ENCODE measurements at places on chromosomes 6 and 20.

- no peak for DNase-seq
Measured at GRCh38 chr6:37352384-37352783, 1.4 kb upstream of the RNF8 start.

- DNase-seq: no peak
Measured at GRCh38 chr6:126941751-126942150, 176.7 kb upstream of the RSPO3 start.

GRCh38 chr6:124795643-124796463, 166.4 kb upstream of the RNF217 start:
- DNase-seq: no peak

- no peak for DNase-seq
Measured at GRCh38 chr20:44734938-44735337, 10.7 kb upstream of the KCNK15 start.

DNA sequence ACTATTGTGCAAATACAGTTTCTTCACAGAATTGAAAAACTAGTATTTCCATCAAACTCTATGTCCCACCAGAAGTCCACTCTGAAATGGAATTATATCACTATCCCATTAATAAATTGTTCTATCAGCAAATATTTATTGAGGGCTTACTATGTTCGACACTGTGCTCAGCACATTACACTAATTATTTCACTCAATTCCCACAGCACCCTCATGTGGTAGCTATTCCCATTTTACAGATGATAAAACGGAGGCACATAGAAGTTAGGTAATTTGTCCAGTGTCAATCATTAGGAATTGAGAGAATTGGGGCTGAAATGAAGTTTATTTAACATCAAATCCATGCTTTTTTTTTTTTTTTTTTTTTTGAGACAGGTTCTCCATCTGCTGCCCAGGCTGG, 52.5 kb downstream of the MKKS start:
- no peak for DNase-seq

DNA sequence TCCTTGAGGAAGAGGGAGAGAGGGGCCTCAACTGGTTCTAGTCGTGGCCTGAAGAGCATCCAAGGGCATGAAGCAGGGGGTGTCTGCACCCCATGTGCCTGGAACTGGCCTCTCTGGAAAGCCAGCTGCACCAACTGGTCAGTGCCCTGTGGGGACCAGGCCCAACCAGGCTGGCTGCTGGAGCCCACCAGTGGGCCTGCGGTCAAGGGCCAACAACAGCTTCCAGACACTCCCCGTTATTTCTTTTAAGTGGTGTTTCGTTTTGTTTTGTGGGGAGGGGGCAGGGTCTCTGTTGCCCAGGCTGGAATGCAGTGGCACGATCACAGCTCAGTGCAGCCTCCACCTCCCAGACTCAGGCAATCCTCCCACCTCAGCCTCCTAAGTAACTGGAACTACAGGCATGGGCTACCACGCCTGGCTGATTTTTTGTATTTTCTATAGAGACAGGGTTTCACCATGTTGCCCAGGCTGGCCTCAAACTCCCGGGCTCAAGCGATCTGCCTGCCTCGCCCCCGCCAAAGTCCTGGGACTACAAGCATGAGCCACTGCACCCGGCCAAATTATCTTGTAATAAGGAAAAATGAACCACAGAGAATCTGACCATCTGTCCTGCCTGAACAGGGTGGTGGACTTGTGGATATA, 11.9 kb upstream of the C20orf144 start:
- DNase-seq: no peak

- DNase-seq: no peak
Measured at GRCh38 chr6:140043357-140043756, 668.9 kb upstream of the CITED2 start.

DNA sequence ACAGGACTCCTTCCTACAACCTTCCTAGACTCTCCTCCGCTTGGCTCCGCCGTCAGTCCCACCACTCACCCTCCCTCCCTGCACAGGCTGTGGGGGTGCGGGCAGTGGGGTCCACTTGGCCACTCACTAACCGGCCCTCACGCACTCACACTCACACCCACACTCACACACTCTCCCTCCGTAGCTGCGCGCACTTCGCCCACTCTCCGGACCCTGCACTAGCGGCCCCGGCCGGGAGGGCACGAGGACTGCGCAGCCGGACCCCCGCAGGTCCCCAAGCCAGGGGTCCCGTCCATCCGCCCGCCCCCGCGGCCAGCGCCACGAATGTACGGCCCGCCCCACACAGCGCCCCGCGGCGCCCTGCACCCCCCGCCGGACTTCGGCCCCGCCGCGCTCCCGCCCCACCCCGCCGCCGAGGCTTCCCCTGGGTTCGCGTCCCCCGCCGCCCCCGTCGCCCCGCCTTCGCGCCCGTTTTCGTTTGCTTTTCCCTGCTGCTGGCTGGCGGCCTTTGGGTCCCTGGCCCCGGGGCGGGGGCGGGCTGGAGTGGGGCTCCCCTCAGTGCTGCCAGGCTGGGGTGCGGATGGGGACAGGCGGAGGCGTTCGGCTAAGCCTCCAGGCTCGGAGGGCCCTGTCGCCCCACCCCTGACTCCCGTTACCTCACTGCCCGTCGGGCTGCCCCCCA, 23.0 kb upstream of the SLC22A7 start:
- no peak for DNase-seq

DNA sequence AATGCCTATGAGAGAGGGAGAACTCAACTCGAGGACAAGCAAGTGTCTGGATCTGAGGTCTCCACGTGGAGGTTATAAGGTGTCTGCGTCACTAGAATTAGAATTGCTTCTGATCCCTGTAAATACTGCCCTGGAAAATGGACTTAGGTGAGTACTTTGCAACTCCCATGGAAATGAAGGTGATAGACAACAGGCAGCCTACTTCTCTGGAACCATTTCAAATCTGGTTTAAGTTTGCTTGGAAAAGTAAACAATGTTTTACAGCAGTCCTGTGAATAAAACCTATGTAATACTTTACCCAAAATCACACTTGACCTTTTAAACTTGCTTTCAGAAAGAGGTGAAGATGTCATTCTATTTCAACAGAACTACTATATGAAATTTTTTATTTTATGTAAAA, 70.1 kb upstream of the TENT5A start:
- DNase-seq: no peak

DNA sequence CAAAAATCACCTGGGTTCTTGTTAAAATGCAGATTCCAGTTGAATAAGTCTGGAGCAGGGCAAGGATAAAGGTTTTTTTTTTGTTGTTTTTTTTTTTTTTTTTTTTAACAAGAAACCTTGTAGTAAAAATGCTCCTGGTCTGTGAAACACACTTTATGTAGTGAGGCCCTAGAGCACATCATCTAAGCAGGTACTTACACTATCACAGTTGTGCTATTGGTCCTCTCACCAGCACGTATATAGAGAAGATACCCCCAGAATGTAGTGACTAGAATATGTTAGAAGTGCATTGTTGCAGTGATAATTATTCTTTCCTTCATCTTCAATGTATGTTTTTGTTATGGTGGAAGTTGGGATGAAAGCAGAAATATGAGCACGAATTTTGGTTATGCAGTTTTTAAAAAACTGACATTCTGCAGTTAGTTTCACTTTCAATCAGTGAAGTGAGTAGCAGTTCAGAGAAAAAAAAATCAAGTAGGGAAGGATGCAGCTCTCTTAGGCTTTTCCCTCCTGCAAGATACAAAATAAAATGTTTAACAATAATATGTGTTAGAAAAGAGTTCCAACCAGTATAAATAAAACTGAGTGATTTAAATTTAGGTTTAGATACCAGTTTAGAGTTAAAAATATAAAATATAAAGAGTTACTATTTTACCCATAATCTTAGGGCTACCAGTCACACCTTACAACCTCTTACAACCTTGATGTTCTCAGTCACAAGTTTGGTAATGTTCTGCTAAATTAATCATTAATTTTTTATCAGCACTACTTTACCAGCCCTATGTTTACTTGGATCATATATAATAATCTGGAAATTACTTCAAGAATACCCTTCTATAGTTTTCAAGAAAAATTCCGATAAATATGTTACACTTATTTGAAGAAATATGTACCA, 9.2 kb upstream of the DEFB113 start:
- DNase-seq: no peak

GRCh38 chr6:169185011-169185521, 68.6 kb downstream of the THBS2 start:
- no peak for DNase-seq

DNA sequence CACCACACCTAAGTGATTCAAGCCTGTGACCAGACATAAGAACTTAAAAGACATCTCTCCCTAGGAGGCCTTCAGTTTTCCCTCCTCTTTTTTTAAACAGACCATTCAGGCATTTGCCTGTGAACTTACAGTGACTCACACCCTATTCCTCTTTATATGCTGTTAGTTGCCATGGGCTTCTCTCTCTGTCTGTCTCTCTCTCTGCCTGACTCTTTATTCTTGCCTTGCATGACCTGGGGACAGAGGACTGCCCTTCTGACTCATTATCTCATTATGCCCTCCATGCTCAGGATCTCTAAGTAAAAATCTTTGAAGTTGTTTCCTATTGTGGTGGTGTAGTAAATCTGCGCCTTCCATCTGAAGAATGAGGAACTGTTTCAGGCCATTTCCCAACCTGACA, 442.2 kb upstream of the MAN1A1 start:
- no peak for DNase-seq

- DNase-seq: no peak
Measured at GRCh38 chr6:43807228-43808061, 37.4 kb downstream of the VEGFA start.

DNA sequence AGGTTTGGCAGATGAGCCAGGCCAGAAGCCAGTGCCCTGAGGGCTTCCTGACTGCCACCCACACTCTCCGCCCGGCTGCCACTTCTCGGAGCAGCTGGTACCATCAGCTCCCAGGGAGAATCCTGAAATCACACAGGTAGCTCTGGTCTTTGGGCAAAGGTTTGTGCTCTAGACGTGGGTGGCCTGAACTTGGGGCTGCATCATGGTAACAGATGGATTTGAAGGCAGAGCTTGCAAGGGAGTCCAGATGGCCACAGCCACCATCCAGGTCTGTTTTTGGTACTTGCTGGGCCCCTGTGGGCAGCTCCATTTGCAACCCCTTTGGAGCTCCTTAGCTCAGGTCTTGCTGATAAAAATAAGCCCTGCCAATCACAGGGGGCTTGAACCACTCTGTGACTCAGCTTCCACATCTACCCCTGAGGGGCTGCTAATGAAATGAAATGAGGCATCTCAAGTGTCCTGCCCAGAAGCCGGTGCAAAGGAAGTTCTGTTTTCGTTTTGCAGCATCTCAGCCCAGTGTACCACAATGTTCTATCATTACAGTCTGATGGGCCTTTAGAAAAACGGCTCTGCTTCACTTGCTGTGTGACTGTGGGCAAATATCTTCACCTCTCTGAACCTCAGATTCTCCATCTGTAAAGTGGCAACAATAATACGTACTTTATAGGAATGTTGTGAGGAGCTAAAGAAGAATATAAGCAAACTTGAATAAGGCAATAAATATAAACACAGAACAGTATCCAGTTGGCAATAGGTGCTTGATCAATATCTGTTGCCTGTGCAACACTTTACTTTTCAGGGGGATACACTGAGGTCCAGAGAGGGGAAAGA, 25.1 kb upstream of the CDH22 start:
- no peak for DNase-seq

GRCh38 chr20:62891111-62891510, 29.5 kb upstream of the TCFL5 start:
- DNase-seq: no peak

DNA sequence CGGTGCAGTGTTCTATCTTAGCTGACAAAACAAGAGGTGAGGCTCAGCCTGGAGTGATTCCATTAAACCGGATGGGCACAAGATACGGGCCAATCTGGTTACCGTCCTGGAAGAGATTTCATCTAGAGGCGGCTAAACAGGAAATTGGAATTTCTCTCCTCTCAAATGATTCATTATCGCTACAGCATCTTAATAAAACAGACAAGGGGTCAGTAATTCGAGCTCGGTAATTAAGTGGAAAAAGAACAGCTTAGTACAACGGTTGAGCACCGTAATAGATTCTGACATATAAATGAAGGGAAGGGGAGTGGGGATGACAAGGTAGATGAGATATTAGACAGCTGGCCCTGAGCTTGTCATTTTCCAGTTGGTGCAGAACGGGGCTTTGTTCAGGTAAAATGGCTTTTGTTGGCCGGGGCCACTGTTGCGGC, 137.2 kb downstream of the EDN3 start:
- DNase-seq: no peak

DNA sequence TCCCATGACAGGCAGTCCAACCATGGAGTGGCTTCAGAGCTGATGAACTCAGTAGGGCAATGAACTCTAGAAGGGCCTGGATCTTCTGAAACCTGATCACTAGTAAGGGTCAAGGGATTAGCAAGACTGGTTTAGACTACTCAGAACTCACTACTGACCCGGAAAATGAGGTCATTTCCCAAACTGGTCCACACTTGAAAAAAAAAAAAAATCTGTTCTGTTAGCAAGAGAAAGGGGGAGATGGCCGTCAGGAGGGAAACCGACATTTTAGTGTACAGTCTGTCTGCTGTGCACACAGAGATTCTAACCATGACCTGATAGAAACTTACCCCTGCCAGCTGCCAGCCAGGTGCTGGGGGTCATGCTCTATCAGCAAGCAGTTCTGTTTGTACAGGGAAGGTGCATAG, 262.4 kb upstream of the AGPAT4 start:
- no peak for DNase-seq

DNA sequence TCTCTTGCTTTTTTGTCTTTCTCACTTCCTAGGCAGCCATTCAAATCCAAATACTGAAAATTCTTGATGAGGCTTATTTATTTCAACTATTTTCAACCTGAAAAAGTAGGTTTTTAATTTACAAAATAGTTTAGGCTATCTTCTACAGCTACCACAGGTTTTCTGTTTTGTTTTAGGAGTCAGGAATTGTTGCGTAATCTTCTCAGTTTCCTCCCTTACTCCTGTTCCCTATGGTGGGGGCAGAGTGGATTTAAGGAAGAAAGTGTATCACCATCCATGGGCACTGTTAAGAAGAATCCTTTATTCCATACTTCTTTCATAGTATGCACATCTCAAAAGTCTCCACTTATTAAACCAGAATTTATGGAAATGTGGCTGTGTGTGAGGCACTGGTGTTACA, 182.4 kb downstream of the KHDC1L start:
- DNase-seq: no peak

- no peak for DNase-seq
Measured at GRCh38 chr6:150202934-150203333, 60.1 kb downstream of the PPP1R14C start.

- no peak for DNase-seq
Measured at GRCh38 chr20:45840700-45841198, 7.2 kb downstream of the SNX21 start.
